Activated CD4-positive, alpha-beta T cell treated with anti-CD3 and anti-CD28 coated beads, Interleukin-2, amount 50 U/mL, for 48 hours (primary cell): ENCODE measurements at places on chromosomes 4 and X.
A peak's percentile ranks its signal among the peaks of the same experiment; 100 is the strongest.

DNA sequence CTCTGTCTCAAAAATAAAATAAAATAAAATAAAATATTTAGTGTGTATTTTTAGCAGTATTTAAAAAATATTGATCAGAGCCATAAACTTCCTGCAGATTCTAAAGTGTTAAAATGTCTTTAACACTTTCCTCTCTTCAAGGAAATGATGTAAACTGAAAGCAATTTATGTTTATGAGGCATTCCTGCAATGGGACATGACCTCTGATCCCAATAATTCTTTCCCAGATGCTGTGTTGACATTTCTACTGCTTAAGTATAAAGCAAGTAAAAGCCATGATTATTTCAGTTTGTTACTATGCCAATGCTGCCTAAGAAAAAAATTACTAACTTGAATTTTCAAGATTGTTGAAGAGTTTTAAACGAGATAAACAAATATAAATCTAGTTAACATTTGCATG, 29.0 kb downstream of the COQ2 start:
- DNase-seq: no peak

GRCh38 chrX:42025861-42026260, 102.5 kb upstream of the CASK start:
- DNase-seq: no peak

DNA sequence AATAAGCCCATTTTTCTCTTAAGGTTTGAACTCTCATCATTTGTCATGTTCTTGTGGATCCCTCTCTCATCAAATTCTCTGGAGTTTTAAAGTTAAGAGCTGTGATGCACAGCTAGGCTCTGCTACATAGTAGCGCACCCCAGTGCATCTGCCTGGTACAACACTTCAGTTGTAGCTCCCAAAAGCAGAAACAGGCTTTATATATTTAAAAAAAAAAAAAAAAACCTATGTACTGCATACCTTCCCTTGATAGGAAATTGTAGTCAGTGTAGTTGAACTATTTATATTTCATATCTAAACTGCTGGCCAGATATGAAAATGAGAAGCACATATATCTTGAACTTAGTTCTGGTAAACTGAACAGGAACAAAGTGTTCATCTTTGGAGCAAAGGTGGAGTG, 131.4 kb downstream of the KLHL13 start:
- no peak for DNase-seq

GRCh38 chr4:171582961-171583581, 230.1 kb upstream of the GALNTL6 start:
- DNase-seq: no peak

GRCh38 chr4:97457253-97457652, 686.0 kb downstream of the STPG2 start:
- no peak for DNase-seq

DNA sequence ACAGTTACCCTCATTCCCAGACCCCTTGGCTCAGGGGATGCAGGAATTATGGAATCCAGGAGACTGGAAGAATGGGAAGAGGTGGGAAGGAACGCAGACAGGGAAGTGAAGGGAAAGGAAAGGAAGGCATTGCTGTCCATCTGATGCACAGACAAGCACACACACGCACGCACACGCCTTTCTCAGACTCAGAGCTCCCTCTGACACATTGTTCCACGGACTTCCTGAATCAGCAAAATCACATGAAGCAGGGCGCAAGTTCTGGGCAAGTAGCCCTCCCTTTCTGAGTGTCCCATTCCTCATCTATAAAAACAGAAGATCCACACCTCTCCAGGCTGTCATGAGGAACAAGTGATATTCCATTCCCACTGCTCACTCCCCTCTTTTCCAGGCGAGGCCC, 13.2 kb downstream of the IQSEC2 start:
- no peak for DNase-seq

DNA sequence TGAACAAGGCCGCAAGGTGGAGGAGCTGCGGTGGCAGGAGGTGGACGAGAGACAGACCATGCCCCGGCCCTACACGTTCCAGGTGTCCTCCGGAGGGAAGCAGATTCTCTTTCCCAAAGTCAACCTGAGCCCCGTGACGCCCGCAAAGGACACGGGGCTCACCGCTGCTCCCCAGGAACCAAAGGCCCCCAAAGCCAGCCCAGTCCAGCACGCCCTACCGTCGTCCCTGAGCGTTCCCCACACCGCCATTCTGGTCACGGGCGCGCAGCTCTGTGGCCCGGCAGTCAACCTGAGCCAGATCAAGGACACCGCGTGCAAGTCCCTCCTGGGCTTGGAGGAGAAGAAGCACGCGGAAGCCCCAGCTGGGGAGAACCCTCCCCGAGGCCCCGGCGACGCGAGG, 72.2 kb downstream of the AASDH start:
- DNase-seq: no peak

DNA sequence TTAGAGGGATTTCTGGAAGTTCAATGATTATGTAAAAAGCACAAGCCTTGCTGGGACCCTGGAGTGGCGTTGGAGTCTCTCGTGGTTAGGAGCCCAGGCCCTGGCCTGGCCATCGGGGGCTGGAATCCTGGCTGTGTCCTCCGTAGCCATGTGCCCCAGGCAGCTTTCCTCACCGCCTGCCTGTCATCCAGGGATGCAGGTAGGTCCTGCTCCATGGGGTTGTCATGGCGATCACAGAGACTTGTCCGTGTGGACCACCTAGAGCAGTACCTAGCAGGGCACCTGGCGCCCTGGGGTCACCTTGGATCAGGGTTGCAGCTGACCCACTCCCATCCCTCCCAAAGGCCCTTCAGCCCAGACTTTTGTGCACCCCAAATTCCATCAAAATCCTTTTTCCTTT, 30.2 kb upstream of the WFS1 start:
- no peak for DNase-seq

GRCh38 chrX:39936886-39937770, 160.6 kb downstream of the BCOR start:
- DNase-seq: peak; percentile 3

GRCh38 chr4:88144866-88145300, 13.6 kb downstream of the ABCG2 start:
- no peak for DNase-seq

DNA sequence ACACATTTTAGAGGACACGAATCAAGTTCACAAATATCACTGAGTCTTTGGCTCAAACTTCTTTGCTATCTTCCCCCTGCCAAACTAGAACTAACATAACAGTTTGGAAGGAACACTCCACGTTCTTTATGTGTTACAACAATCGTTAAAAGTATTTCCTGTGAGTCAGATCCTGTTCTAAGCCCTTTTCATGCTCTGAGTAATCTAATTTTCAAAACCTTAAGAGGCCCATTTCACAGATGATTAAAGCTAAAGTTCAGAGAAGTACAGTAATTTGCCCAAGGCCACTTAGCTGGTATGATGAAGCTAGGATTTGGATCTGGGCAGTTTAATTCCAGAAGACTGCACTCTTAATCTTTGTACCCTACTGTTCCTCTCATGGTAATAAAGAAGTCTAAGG, 854.4 kb upstream of the INTU start:
- DNase-seq: no peak

DNA sequence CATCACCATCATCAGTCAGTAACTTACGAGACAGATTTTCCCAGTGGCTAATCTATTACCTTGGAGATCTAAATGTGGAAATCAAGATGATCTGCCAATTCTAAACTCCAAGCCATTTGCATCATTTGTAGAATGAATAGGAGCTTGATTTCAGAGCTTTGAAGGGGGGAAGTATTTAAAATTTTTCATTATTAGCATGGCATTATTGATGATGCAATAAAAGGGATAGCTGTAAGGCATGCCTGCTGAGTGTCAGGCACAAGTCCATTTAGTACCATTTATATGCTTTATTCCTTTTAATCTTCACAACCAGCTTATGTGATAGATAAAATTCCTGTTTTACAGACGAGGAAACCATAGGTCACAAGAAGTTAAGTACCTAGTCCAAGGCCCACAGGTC, 5.3 kb downstream of the EXOC1L start:
- no peak for DNase-seq

DNA sequence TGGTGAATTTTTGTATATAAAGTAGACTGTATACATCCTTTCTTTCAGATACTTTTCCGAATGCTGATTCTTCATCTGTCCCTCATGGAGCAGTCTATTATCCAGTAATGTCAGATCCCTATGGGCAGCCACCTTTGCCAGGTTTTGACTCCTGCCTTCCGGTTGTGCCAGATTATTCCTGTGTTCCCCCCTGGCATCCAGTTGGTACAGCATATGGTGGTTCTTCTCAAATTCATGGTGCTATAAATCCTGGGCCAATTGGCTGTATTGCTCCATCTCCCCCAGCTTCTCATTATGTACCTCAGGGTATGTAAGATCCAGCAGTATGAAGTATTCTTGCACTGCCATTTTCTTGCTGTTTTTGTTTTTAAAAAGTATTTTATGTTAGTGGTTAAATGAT, 78.7 kb downstream of the ALG13 start:
- no peak for DNase-seq

GRCh38 chrX:107723511-107723910, 52.1 kb downstream of the TSC22D3 start:
- DNase-seq: no peak

DNA sequence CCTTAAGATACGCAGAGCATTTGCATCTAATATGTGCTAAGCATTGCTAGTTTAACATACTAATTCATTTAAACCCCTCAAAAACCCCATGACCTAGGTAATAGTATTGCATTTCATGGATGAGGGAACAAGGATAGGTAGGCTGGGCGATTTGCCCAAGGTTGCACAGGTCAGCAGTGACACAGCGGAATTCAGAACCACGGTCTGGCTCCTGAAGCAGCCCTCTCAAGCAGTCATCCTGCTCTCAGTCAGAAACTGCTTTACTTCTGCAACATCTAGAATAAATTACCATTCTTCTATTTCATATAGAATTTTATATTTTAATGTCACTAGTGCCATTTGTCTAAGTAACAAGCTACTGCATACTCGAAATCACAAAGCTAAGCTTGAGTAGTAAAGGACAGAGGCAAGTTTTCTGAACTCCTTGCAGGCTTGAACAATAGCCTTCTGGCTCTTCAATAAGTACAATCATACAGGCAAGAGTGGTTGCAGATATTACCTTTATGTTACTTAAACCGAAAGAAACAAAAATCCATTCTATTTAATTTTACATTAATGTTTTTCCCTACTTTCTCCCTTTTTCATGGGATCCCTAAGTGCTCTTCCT, 555 bp upstream of the SPP1 start:
- no peak for DNase-seq
